GM23338 (cell line): ENCODE measurements at places on chromosomes 4 and X. TPM values are rescaled to one million over a fixed set of nuclear protein-coding genes. Genes with fewer than 3 reads are reported as not detected.

SPACA5 gene
- total RNA-seq: not detected in 2 replicates

DNA sequence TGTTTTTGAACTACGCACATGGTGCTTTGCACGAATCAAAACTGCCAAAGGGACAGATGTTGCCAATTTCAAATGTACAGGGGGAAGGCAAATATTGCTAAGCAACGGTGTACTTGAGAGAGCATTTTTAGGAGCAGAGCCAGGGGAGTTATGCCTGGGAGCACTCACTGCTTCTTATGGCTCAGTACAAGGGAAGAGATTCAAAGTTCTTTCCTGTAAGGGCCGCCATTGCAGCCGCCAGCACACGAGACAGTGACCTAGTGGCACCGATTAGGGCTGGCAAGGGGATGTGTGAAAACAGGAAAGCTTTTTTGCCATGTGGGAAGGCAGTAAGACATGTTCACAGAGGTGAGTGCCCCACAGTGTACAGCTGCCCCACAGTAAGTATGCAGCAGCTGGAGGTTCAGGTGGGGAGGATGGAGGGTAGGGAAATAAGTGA, 133.8 kb downstream of the AFF1 start:
- no peaks in the 10 kb centered on the region for H3K27me3 ChIP-seq
- no peaks in the 10 kb centered on the region for H3K36me3 ChIP-seq
- peaks cover 21% of the 10 kb centered on the region for H3K4me1 ChIP-seq
- H3K4me3 ChIP-seq: no peak overlapping the region
- no peak overlapping the region; the same call in 1 of the 2 replicates for H3K27ac ChIP-seq

DNA sequence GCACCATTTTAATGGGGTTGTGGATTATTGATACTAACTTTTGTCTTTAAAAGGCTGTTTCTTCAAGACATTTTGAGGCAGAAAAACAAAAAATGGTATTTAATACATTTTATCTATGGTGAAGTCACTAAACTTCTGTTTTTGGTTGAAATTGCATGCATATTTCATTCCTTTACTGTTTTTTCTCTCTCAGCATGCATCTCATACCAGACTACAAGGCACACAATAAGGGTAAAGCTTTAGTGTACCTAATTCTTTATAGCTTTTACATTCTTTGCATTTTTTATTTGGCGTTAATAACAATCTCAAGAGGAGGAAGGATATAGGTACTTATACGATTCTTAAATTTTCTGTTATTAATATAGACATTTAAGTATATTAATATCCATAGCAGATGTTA, 151.0 kb upstream of the DKK2 start:
- H3K27me3 ChIP-seq: no peaks in the 10 kb centered on the region
- H3K4me1 ChIP-seq: no peaks in the 10 kb centered on the region
- H3K27ac ChIP-seq: no peak overlapping the region
- H3K36me3 ChIP-seq: no peaks in the 10 kb centered on the region
- DNase-seq: no peak

NSUN7 gene
- 28.8 and 31.3 TPM in 2 replicates for total RNA-seq

RASL11B gene
- total RNA-seq: 97.0 and 100.0 TPM in 2 replicates

GRCh38 chrX:29541038-29541437, 674.3 kb upstream of the MAGEB2 start:
- no peak overlapping the region for H3K4me3 ChIP-seq
- H3K27ac ChIP-seq: no peak overlapping the region
- DNase-seq: no peak
- no peaks in the 10 kb centered on the region for H3K36me3 ChIP-seq
- H3K4me1 ChIP-seq: no peaks in the 10 kb centered on the region

DNA sequence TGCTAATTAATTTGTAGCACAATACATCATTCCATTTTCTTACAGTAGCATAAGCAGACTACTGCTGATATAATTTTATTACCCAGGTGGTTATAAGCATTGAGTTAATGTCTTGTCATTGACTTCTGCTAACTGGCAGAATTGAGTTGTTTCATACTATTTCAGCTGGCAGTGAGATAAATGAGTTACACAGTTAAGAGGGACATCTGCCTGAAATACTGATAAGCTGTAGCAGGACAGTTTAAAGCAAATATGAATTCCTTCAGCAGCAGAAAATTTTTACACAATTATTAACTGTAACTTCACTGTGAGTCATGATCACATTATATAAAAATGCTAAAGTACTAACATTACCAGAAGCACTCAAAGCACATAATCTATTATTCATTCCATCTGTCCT, 326.8 kb downstream of the INPP4B start:
- DNase-seq: no peak
- no peaks in the 10 kb centered on the region for H3K36me3 ChIP-seq
- no peaks in the 10 kb centered on the region for H3K27me3 ChIP-seq

GRCh38 chr4:1030031-1030430, 18.6 kb downstream of the FGFRL1 start:
- no peak overlapping the region for H3K4me3 ChIP-seq
- no peak overlapping the region for H3K27ac ChIP-seq
- H3K4me1 ChIP-seq: no peaks in the 10 kb centered on the region
- no peaks in the 10 kb centered on the region for H3K27me3 ChIP-seq
- H3K36me3 ChIP-seq: no peaks in the 10 kb centered on the region; the same call in 1 of the 2 replicates

DNA sequence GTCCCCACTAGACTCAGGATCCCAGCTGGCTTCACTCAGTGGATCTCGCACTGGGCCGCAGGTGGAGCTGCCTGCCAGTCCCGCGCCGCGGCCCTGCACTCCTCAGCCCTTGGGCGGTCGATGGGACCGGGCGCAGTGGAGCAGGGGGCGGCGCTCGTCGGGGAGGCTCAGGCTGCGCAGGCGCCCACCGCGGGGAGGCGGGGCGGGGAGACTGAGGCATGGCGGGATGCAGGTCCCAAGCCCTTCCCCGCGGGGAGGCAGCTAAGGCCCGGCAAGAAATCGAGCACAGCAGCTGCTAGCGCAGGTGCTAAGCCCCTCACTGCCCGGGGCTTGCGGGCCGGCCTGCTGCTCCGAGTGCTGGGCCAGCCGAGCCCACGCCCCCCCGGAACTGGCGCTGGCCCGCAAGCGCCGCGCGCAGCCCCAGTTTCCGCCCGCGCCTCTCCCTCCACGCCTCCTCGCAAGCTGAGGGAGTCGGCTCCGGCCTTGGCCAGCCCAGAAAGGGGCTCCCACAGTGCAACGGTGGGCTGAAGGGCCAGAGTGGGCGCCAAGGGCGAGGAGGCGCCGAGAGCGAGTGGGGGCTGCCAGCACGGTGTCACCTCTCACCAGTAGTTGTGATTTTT, 1038.0 kb downstream of the PCDH19 start:
- H3K4me3 ChIP-seq: no peak overlapping the region
- no peaks in the 10 kb centered on the region for H3K4me1 ChIP-seq
- no peak overlapping the region for H3K27ac ChIP-seq
- H3K27me3 ChIP-seq: no peaks in the 10 kb centered on the region

- peaks cover 27% of the 10 kb centered on the region for H3K4me1 ChIP-seq
- no peak overlapping the region for H3K27ac ChIP-seq
- H3K4me3 ChIP-seq: no peak overlapping the region
- H3K27me3 ChIP-seq: no peaks in the 10 kb centered on the region
These were observed 70.1 kb downstream of the TMEM47 start for GRCh38 chrX:34586936-34587335.

DNA sequence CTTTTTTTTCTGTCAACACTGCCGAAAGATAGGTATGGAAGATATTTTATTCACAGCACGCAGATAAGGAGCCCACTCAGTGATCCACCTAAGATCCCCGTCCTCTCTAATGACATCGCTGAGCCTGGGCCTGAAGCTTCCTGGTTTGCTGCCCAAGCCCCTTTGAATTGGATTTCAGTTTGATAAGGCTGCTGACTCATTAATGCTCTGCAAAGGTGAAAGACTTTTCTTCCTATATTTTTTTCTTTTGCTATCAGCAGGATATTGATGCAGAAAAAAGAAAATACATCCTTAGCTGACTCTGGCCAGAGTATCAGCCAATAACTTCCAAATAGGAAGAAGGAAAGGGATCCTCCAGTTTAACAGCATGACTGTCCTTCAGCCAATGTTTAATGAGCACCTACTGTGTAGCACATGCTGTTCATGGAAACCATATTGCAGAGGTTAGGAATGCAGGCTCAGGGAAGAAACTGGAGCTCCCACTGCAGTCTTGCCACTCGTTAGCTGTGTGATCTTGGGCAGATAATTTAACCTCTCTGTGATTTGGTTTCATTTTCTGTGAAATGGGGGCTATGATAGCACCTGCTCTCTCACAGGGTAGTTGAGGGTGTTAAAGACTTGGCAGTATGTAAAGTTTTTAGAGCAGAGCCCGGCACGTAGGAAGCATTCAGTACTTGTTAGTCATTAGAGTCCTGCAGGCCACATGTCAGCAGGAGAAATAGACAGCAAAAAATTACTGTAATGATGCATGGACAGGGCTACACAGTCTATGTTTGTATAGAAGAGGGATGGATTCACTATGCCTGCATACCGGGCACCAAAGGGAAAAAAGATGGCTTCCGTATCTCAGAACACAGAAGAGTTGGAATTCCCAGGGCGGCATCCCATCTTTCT, 39.3 kb downstream of the EVC start:
- H3K27ac ChIP-seq: no peak overlapping the region
- H3K4me3 ChIP-seq: no peak overlapping the region
- no peaks in the 10 kb centered on the region for H3K27me3 ChIP-seq

DNA sequence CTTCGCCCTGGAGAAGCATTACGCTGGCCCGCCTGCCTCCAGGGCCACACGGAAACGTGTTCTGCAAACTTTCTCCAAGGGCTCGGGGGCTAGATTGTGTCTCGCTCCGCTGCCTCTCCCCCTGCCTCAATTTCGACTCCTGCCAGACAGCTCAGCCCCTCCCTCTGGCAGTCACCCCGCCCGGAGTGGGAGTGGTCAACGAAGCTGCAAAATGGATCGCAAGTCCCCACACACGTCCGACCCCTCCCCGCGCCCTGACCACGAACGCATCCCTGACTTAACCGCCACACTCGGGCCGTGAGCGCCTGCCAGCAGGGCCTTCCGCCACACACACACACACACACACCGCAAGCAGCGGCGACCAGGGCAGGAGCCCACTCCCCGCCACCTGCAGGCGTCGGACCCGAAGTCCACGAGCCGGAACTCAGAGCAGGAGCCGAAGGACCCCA, 47.0 kb upstream of the NKAP start:
- no peak for DNase-seq
- H3K27me3 ChIP-seq: peaks cover 100% of the 10 kb centered on the region
- peak overlapping the region; percentile 56 for H3K4me3 ChIP-seq
- no peak overlapping the region for H3K27ac ChIP-seq
- no peaks in the 10 kb centered on the region; the same call in 1 of the 2 replicates for H3K4me1 ChIP-seq

DNA sequence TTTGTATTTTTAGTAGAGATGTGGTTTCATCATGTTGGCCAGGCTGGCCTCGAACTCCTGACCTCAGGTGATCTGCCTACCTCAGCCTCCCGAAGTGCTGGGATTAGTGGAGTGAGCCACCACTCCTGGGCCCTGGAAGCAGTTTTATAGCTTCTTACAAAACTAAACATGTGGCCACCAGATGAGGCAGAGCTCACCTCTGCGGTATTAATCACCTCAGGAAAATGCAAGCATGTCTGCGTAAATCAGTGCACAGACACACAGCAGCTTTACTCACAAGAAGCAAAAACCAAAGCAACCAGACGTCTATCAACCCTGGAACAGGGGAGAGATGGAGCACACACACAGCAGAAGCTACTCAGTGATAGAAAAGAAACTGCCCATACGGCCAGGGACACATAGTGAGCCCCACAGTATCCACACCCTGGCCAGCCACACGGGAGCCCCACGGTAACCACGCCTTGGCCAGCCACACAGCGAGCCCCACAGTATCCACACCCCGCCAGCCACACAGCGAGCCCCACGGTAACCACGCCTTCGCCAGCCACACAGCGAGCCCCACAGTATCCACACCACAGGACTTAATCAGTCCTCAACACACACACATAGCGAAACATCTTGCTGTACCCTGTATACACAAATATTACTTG, 30.2 kb downstream of the PPP2R3B start:
- no peaks in the 10 kb centered on the region for H3K4me1 ChIP-seq
- no peaks in the 10 kb centered on the region; the same call in 1 of the 2 replicates for H3K36me3 ChIP-seq
- no peak for DNase-seq
- H3K27ac ChIP-seq: no peak overlapping the region

SPANXC gene
- not detected in 2 replicates for total RNA-seq

GRCh38 chr4:67934628-67935027, 28.7 kb downstream of the TMPRSS11A start:
- H3K27me3 ChIP-seq: no peaks in the 10 kb centered on the region
- H3K36me3 ChIP-seq: no peaks in the 10 kb centered on the region

LRP2BP gene
- total RNA-seq: 0.28 and 0.70 TPM in 2 replicates

SAGE1 gene
- total RNA-seq: 0.19 TPM in 1 of 2 replicates, not detected in the other

DNA sequence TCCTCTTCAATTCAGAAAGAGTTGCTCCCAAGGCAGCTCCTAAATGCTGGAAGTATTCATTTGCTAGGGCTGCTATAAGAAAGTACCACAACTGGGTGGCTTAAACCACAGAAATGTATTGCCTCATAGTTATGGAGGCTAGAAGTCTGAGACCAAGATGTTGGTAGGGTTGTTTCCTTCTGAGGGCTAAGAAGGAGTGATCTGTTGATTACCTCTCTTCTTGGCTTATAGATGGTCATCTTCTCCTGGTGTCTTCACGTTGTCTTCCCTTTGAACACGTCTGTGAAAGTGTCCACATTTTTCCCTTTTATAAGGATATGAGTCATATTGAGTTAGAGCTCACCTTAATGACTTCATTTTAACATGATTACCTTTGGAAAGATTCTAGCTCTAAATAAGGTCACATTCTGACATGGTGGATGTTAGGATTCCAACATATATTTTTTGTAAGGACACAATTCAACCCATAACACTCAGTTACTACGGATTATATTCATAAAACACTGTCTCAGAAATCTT, 266.3 kb downstream of the SPATA18 start:
- H3K27ac ChIP-seq: no peak overlapping the region
- no peak for DNase-seq
- no peaks in the 10 kb centered on the region for H3K4me1 ChIP-seq
- no peaks in the 10 kb centered on the region for H3K36me3 ChIP-seq
- H3K27me3 ChIP-seq: no peaks in the 10 kb centered on the region

RIPPLY1 gene
- total RNA-seq: not detected in 2 replicates

GRCh38 chrX:110836982-110837381, 41.4 kb upstream of the CHRDL1 start:
- H3K36me3 ChIP-seq: no peaks in the 10 kb centered on the region
- no peaks in the 10 kb centered on the region for H3K4me1 ChIP-seq
- no peaks in the 10 kb centered on the region for H3K27me3 ChIP-seq
- no peak overlapping the region for H3K27ac ChIP-seq

- H3K27ac ChIP-seq: no peak overlapping the region
- no peaks in the 10 kb centered on the region; the same call in 1 of the 2 replicates for H3K36me3 ChIP-seq
- no peaks in the 10 kb centered on the region for H3K27me3 ChIP-seq
- no peak for DNase-seq
- H3K4me1 ChIP-seq: peaks cover 23% of the 10 kb centered on the region
- no peak overlapping the region for H3K4me3 ChIP-seq
These were observed 95.4 kb downstream of the GPR143 start for GRCh38 chrX:9670136-9670814.

DNA sequence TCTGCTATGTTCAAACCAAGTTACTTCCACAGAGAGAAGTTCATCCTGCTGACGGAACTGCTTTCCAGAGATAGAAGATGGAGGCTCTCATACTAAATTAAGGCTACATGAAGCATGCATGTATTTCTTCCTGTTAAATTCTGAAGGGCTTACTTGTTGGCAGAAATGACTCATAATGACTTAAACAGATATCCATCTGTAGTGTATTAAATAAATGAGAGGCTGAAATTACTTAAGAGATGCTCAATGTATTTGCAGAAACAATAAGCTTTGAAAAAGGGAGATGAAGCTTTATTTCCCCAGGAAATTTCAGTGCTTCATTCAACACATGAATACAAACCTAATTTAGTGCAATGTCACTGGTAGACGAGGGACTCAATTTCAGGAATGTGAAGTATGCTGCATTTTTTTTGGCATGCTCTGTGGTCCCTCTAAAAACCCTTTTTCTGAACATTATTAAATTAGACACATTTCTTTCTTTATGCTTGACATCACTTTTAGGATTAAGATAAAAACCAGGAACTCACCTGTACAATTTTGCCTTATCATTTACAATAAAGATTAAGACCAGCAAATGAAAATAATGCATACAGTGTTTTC, 759.1 kb upstream of the POU3F4 start:
- DNase-seq: peak; percentile 1
- no peak overlapping the region for H3K27ac ChIP-seq
- no peaks in the 10 kb centered on the region for H3K4me1 ChIP-seq
- H3K27me3 ChIP-seq: no peaks in the 10 kb centered on the region

ZNF141 gene
- 54.6 and 58.1 TPM in 2 replicates for total RNA-seq
